ENCODE measurements at places on chromosomes 2 and 18.

GRCh38 chr2:54271189-54271588 lies 15.2 kb upstream of the TSPYL6 start:
- DNase-seq = no peak

DNA sequence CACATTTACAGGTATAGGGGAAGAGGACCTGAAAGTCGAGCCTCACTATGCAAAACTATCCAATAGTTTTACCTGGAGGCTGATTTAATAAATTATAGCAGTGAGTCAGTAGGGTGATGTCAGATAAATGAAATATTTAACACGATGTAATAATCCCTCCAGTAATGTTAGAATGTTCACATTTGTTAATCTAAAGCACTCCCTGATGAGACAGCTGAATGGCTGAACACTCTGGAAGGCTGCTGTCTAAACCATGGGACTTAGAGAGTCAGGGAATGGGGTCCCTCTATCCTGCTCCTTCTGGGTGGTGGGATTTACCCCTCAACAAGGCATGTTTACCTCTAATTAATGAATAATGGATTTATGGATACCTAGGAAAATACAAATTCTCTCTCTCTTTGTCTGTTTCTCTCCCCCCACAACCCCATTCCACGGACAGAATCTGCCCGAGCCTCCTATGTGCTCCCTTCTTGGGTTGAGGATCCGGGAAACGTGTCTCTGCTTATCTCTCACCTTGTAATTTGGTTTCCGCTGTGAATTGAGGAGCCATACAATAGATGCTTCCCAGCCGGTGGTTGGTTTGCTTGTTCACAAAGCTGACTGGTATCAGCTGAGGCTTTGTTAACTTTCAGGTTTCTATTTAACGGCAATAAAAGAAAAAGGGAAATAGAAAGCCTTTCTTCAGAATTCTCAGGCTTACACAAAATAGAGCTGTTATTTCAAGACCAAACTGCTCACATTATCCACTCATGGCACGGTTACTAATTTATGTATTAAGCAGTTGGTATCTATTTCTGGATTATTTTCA lies 25.9 kb downstream of the LRRC30 start:
- DNase-seq = no peak

DNA sequence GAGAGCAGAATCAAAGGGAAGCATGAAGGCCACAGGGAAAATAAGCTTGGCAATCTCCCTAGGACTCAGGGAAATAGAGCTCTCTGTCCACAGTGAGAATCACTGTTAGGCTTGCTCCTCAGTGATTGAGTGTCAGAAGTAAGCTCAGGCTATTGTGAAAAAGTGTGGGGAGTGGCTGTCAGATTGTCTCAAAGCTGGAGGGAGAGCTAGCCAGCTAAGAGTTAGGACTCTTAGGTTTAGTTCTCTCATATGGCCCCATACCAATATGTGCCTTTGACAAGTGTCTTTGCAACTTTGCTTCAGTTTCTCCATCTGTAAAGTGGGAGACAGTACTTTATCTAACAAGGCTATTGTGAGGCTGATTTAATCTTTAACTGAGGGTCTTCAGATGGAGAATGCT lies 17.2 kb downstream of the EIF4E2 start:
- no peak for DNase-seq

DNA sequence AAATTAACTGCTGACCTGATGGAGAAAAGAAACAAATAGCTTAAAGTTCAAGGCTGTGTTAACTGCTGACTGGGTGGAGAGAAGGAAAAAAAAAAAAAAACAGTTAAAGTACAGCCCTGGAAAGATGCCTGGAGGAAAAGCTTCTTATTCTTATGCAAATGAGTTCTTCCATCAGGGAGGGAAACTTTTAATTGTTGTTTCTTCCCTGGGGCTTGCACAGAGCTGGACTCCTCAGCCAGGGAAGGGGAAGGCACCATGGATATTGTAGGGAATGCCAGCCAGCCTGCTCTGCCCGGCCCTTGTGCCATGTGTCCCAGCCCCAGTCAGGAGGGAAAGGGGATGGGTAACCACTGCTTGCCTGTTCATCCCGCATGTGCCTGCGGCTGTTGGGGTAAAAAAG lies 833.1 kb upstream of the CRIM1 start:
- DNase-seq = no peak

DNA sequence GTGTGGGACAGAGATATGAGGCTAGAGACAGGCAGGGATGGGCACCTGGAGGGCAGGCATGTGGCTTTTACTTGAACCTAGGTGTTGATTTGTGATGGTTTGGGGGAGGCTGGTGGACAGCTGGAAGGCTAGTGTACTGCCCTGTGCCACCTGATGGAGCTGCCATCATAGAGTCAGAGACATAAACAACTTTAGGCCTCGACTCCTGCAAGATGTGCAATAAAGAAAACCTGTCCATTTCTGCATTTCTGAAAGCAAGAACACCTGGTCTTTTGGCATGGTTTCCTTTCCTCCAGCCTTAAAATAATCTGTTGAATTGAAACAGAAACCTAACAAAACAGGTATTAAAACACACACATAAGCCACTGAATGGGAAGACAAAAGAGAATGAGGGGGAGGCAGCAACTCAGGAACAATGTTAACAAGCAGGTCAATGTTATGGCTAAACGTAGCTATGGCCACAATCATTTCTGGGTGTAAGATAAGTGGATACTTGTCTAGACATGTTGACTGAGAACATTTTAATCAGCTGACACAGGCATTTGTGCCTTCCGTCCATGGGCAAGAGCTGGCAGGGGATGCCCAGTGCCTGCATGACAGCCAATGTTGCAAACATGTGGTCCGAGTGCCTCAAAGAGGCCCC lies 87.8 kb downstream of the KCTD1 start:
- peak; percentile 23 for DNase-seq

GRCh38 chr2:49335546-49335945 lies 181.2 kb upstream of the FSHR start:
- no peak for DNase-seq

DNA sequence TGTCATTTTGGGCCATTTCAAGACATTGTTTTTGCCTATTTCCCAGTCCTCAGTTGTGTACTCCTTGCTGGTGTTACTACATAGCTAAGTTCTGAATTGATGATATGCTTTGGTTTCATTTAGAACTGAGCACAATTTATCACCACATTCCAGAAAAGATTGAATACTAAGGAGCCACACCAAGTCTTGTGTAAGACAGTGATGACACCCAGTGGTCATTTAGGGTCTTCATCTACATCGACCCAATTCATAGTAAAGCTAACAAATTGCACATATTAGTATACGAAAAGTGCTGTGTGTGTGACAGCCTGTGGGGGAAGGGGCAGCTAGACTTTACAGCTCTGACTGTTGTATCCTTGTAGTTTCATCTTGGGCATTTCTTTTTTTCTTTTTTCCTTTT lies 10.9 kb upstream of the DLX2 start:
- DNase-seq = peak; percentile 71

DNA sequence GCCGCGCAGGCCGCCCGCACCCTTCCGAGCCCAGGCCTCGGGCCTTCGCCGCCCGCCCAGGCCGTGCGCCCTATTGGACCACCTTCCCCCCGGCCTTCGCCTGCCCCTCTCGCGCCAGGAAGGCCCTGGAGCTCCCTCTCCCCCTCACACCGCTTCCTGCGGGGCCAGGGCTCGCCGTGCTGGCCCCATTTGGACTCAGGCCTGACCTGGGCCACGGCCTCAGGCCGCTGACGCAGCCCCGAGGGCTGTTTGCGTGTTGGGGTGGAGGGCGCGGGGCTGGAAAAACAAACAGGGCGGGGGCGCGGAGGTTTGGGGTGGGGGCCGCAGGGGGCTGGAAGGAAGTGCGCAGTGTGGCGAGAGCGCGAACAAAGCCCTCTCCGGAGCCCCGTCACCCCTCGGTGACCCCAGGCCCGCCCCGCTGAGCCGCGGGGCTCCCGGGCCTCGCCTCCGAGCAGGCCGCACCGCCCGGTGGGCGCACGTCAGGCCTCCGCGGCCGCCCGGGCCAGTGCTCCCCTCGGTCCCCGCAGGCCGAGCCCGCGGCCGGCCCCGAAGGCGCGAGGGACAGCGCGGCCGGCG lies 12.3 kb upstream of the SIX3 start:
- no peak for DNase-seq

DNA sequence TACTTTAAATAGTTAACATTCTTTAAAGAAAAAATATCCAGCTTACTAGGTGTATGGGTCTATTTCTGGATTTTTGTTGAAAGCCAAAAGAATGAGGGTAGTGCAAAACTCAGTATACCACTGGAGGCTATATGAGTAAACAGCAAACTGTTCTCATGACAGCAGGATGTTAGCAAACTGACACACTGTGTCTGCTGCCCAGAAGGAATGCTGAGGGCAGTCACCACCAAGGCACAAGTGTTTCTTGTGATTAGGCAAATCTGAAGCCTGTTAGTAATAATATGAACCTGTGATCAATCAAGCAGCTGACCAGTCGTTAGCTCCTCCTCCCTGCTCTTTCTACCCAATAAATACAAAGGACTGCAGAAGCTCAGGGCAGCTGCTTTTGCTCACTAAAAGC lies 50.5 kb upstream of the SULT1C3 start:
- peak; percentile 27 for DNase-seq

- DNase-seq = peak; percentile 86
These were observed 18.1 kb downstream of the ARHGAP28 start for GRCh38 chr18:6747646-6748045.

DNA sequence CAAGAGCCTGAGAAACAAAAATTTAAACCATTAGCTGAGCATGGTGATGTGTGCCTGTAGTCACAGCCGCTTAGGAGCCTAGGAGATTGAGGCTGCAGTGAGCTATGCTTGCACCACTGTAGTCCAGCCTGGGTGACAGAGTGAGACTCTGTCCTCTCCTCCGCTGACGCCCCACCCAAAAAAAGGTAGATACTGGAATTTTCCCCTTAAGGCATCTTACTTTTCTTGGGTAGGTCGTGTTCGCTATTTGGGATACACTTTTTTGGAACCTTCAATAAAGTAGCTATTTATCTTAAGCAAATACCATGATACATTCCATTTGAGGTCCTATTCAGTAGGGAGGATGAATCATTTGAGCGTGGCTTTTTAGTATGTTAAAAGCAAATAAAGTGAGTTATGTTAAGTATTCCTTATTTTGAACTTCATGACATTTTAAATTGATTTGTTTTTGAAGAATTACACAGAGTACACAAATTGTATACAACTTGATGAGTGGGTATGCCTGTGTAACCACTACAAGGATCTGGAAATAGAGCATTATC lies 38.7 kb downstream of the RALBP1 start:
- DNase-seq = peak; percentile 69

GRCh38 chr2:149313512-149313972 lies 16.8 kb upstream of the LYPD6 start:
- DNase-seq = peak; percentile 20

- peak; percentile 43 for DNase-seq
These were observed 76.9 kb upstream of the MAP3K20 start for GRCh38 chr2:172998547-172999272.

DNA sequence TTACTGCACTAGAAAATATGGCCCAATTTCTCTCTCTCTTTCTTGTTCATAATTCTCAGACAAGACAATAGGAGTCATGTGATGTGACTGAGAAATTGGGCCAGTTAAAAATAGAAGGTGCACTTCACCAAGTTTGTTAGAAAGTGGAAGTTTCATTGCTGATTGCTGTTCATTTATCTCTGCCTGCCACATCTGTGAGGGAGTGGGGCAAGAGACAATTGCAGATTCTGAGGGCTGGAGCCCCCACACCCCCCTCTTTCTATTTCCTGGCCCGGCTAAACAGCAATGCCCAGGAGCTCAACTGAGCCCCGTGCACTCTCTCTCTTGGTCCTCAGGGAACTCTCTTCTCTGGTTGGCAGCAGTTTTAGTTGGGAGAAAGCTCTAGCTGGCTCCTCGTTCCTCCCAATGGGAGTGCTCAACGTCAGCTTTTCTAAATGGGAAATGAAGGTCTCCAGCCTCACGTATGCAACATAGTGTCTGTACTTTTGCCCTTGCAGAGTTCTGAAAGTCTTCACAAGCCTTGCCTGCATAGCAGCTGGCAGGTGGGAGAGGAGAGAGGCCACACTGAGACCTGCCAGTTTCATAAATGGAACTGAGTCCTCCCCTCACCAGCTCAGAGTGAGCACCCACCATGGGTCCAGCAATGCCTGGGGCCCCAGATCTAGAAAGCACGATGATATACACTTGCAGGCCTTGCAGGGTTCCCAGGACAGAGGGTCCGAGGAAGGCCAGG lies 115.7 kb downstream of the MYCN start:
- no peak for DNase-seq

- DNase-seq = no peak
These were observed 138.8 kb downstream of the MYT1L start for GRCh38 chr2:2192091-2192955.

- peak; percentile 69 for DNase-seq
These were observed 53.4 kb downstream of the THADA start for GRCh38 chr2:43542285-43542933.

DNA sequence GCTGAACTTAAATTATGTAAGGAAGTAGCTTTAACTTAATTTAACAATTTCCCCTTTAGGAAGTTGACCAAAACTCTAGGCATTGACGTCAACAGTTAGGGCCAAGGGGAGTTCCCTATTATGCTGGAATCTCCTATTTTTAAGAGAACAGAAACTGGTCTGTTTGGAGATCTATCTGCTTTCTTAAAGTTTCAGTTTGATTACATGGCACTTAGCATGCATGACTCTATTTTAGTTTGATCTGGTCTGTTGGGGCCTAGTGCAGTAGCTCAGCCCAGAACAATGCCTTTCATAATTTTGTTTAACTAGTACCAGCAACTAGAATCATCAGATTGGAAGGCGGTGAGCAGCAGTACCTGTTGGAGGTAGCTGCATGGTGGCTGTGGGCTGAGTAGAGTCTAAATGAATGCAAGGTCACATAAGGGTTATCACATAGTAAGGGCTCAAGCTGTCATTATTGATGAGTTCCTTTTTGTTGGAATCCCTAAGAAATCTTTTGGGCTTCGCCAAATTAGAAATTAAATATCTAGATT lies 60.5 kb upstream of the ZNG1B start:
- DNase-seq = no peak

DNA sequence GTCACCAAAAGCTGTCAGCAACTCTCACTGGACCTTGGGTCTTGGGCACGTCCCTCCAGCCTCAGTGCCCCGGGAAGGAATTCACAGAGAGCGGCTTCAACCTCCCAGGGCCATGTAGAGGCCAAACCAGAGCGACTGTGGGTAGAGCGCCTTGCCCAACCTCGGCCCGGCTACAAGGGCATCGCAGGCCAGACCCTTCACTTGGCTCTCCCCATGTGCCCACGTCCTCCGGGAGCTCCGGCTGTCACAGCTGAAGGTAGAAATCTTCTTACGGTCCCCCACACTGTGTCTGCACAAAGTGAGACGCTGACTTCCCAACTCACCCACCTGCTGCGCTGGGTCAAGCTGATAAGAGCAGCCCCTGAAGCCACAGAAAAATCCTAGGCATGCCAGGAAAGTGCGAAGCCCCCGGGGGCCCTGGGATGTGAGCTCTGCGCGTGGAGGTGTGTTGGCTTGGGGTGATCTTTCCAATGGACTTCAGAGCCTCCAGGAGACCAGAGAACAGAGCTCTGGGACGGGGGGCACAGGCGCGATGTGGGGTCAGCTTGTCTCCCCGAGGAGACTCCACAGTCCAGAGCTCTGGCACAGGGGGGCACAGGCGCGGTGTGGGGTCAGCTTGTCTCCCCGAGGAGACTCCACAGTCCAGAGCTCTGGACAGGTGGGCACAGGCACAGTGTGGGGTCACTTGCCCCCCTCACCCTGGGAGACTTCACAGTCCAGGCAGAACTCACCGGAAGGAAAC lies 105.5 kb downstream of the RTP5 start:
- no peak for DNase-seq
